SK-MEL-5 (cell line): ENCODE measurements at places on chromosomes 4 and X. TPM values are rescaled to one million over a fixed set of nuclear protein-coding genes. Genes with fewer than 3 reads are reported as not detected.

The SRPX2 gene
- total RNA-seq, result 0.72 and 1.6 TPM in 2 replicates

The IL1RAPL2 gene
- not detected in 2 replicates for total RNA-seq

The FANCB gene
- total RNA-seq, result 6.7 and 8.8 TPM in 2 replicates

The KCTD8 gene
- total RNA-seq, result not detected in 2 replicates

The WDR17 gene
- 9.9 and 10.7 TPM in 2 replicates for total RNA-seq

The GAGE12J gene
- 37.1 TPM in 1 of 2 replicates, not detected in the other for total RNA-seq

The CHRDL1 gene
- 0.08 and 0.18 TPM in 2 replicates for total RNA-seq

- DNase-seq, result no peak
These were observed 14.0 kb downstream of the TAPT1 start for GRCh38 chr4:16212138-16212782.

GRCh38 chr4:37615059-37615719, 71.0 kb downstream of the RELL1 start:
- no peak for DNase-seq

DNA sequence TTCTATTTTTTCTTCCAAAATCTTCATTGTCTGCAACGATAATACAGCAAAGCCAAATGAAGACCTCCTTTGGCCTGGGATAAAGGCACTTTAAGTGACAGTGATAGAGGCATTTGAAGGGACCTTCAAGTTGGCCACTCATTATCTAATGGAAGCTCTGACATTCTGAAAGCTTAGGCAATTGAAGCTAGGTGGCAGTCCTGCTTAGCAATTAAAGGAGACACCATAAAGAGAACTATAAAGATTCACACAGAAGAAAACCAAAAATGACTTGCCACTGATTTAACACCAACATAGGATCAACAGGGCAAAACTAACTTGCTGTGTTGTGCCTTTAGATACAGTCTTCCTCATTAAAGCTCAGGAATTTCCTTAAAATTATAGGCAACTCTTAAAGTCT, 103.3 kb upstream of the TSPAN7 start:
- peak; percentile 31 for DNase-seq

DNA sequence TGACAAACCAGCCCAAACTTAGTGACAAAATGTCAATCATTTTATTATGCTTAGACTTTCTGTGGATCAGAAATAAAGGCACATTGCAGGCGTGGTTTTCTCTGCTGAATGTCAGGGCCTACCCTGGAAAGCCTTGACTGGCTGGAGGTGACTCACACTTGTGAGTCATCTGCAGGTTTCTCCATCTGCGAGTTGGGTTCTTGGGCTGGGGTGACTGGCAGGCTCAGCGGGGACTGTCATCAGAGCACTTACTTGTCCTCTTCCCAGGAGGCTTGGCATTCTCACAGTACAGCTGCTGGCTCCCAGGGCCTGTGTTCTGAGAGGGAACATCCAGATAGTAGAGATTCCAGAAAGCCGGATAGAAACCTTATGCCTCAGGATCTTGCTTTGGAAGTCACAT, 153.8 kb upstream of the AGA start:
- DNase-seq, result peak; percentile 23

DNA sequence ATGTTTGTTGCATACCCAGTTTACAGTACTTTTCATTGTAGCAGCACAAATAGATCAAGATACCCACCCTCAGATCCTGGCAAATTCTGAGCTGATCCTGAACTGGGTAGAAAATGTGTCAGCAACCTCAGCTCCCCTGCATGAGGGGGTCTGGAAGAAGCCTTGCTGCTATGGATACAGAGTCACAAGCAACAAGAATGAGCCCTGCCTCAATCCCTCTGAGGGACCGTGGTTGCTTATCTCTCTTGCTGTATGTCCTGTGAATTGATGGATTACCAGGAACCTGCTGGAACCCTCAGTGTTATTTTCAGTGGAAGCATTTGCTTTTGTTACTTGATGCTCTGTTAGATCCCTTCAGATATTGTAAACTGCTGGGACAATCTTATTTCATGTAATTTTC, 331.0 kb downstream of the STIM2 start:
- DNase-seq, result no peak

DNA sequence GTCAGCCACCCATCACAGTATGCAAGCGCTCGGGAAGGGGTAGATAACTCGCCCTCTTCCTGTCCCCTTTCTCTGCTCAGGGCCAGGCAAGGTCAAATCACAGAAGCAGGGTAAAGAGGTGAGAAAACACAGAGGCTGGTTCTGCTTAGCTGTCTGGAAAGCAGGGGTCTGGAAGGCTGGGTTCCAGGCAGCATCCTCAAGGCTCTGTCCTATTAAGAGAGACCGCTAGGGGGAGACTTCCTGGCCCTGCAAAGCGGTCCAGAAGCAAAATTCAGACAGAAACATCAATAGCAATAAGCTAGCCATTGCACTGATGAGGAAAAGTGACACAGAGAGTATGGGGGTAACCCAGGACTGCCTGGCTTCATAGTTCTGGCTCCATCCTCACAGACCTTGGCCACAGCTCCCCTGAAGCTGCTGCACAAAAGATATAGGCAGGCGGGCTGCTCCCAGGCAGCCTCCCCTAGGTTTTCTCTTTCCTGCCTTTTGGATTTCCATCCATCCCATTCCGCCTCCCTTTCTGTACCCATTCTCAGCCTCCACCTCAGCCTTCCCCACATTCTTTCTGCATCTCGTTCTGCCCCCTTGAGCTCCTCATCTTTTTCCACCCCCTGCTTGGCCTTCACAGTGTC, 308.5 kb downstream of the EVC2 start:
- DNase-seq, result peak; percentile 60

DNA sequence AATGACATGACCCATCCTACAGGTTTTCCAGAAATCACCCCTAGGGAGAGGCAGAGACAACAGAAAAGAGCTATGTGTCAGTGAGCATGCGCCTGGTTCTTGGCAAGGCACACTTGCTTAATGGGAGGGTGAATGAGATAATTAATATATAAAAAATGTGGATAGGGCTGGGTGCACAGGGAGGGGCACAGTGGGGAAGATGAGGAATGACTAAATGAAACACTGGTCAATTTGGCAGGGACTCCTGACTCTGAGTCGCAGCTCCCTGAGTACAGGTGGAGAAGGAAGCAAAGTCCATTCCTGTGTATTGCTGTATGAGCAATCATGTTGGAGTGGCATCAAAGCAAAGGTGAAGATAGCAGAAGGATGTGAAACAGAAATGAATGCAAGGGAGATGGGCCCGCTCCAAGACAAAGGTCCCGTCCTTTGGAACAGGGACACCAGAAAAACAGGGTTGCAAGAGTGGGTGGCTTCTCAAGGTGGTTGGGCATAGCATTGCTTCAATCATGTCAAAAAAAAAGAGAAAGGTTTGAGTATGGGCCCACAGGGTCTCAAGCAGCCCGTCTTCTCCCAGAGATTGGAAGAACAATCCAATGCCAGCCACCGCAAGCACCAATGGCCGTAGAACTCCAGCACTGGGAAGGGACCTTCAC, 278.4 kb upstream of the AGTR2 start:
- DNase-seq, result no peak

- peak; percentile 81 for DNase-seq
These were observed 9.6 kb upstream of the TMA16 start for GRCh38 chr4:163484906-163485305.

GRCh38 chrX:42485601-42486000, 292.4 kb downstream of the PPP1R2C start:
- no peak for DNase-seq

- DNase-seq, result no peak
These were observed 60.7 kb downstream of the GAB1 start for GRCh38 chr4:143397335-143397734.

GRCh38 chrX:151703487-151703886, 8.2 kb downstream of the PRRG3 start:
- no peak for DNase-seq

GRCh38 chrX:14573161-14573560, 43.8 kb downstream of the GLRA2 start:
- DNase-seq, result no peak

- no peak for DNase-seq
These were observed 37.3 kb downstream of the ARHGAP6 start for GRCh38 chrX:11628399-11628798.

- DNase-seq, result no peak
These were observed 5.7 kb upstream of the CPZ start for GRCh38 chr4:8586671-8587468.

- no peak for DNase-seq
These were observed 23.4 kb downstream of the CYTL1 start for GRCh38 chr4:4995908-4996265.

- no peak for DNase-seq
These were observed 209.4 kb upstream of the LEF1 start for GRCh38 chr4:108378164-108378563.

- no peak for DNase-seq
These were observed 132.6 kb downstream of the AKAP4 start for GRCh38 chrX:50068285-50068563.

DNA sequence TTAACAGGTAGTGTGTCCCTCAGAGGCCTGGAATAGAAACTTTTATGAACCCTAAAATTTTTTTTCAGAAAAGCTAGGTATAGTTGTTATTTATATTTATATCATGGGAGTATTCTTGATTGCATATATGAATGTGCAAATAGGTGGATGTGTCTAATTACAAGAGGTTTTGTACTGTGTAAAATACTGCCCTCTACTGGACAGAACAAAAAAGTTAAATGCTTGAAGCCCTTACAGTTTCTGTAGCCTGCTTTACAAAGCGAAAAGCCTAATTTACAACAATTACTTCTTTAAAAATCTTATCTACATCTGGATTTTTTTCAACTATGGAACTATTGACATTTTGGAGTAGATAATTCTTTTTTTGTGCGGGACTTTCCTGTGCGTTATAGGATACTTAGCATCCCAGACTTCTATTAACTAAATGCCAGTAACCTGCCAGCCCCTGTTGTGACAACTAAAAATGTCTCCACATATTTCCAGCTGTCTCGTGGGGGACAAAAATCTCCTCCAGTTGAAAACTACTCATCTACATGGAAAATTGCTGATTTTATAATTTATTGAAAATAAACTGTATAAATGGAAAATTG, 35.1 kb downstream of the ENPEP start:
- peak; percentile 59 for DNase-seq

- DNase-seq, result no peak
These were observed 872.1 kb downstream of the PCDH7 start for GRCh38 chr4:31592293-31592692.

GRCh38 chr4:94895081-94895480, 137.3 kb downstream of the BMPR1B start:
- DNase-seq, result no peak

- no peak for DNase-seq
These were observed 355.2 kb downstream of the DCAF12L2 start for GRCh38 chrX:125810856-125811255.

DNA sequence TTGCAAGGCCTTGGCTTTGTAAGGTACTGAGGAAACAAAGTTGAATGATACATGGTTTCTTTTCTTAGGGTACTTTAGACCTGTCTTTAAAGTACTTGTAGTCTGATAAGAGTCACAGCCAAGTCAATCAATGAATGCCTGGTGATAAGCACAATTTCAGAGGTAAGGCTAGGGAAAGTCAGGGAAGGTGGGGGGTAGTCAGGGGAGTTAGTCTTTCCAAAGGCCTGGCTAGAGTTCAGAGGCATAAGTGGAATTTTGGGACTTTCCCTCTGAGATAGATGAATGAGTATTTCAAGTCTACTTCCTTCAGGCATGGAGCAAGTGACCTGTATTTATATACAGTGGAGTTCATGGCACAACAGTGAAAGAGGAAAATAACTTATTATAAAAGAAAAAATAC, 78.3 kb downstream of the SLC4A4 start:
- no peak for DNase-seq

- DNase-seq, result no peak
These were observed 307.8 kb upstream of the DIPK2B start for GRCh38 chrX:45508454-45508853.

GRCh38 chr4:189940178-189941004, at the start of gene FRG1:
FRG1 (plus strand) TSS chr4:189940872; CDS start chr4:189941010, 138 bp downstream.
- DNase-seq, result peak; percentile 93

DNA sequence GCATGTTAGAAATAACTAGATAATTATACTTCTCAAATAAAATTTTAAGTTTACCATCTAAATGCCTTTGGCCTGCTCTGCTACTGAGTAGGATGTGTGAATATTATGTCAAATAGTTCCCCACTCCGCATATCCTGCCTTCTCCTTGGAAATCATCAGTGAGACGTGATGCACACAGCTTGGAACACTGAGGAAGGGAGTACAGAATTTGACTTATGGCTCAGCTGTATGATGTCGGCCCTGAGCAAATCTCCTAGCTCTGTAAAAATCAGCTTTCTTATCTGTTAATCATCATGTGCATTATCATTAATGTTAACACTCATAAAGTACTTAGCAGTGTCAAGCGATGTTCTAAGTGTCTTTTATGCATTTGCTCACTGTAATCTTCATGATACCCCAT, 241.0 kb upstream of the ANKRD50 start:
- DNase-seq, result no peak

GRCh38 chrX:40169193-40170101, 71.7 kb upstream of the BCOR start:
- DNase-seq, result peak; percentile 89

DNA sequence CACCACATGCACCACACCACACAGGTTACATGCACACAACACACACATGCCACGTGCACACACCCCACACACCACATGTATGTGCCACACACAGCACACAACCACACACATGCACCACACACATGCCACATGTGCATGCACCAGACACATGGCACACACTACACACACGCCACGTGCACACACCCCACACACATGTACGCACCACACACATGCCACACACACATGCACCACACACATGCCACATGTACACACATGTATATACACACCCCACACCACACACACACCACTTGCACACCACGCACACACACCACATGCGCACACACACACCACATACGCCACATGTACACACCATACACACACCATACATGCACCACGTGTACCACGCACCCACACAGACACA, 19.6 kb upstream of the MSANTD1 start:
- DNase-seq, result no peak

DNA sequence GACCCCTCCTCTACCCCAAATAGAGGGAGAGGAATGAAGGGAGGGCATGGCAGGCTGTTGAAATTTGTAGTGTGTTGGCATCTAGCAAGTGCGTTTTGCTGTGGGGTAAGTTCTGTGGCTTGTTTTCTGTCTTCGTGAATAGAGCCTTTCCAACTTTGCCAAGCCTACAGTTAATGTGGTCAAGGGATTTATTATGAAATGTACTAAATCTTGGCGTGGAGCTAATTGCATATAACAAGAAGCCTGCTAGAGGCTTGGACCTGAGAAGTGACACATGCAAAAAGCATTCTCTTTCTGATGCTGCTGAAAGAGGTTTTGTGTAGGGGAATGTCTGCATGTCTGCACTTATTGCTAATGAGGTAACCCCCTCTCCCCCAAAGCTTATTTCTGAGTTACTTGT, 132.2 kb downstream of the BMPR1B start:
- DNase-seq, result peak; percentile 44

- no peak for DNase-seq
These were observed 51.7 kb downstream of the SLC7A11 start for GRCh38 chr4:138190452-138190858.
